A549 treated with dexamethasone at 1 μM for 4 hours (cell line): ENCODE measurements at places on chromosomes 7 and 10. TPM values are rescaled to one million over a fixed set of nuclear protein-coding genes. Genes with fewer than 3 reads are reported as not detected.

Gene CCDC126
- 3.0 to 4.2 TPM (median 3.6 TPM) in 5 replicates for total RNA-seq

Gene ANXA11
- 181 to 239 TPM (median 229 TPM) in 5 replicates for total RNA-seq

Gene GIMAP8
- not detected in 5 replicates for total RNA-seq

Gene ABCC2
- total RNA-seq, result 85.6 to 114 TPM (median 103 TPM) in 5 replicates

Gene RAB18
- 76.2 to 96.6 TPM (median 86.4 TPM) in 5 replicates for total RNA-seq

Gene FGFR2
- 0.25 to 0.81 TPM (median 0.34 TPM) in 5 replicates for total RNA-seq

Gene GTPBP10
- total RNA-seq, result 24.3 to 30.4 TPM (median 27.4 TPM) in 5 replicates

Gene ZNF32
- 12.4 to 17.0 TPM (median 15.6 TPM) in 5 replicates for total RNA-seq

Gene ATG9B
- 0.39 to 0.69 TPM (median 0.61 TPM) in 5 replicates for total RNA-seq

Gene SPDYE11
- not detected in 5 replicates for total RNA-seq

Gene KLF14
- total RNA-seq, result 0.02 to 0.05 TPM in 2 of 5 replicates, not detected in the others

Gene AKR1D1
- 0.04 to 0.08 TPM (median 0.06 TPM) in 3 of 5 replicates, not detected in the others for total RNA-seq

Gene AKR1B15
- 32.2 to 43.4 TPM (median 40.3 TPM) in 5 replicates for total RNA-seq

Gene NUTM2E
- total RNA-seq, result 0.26 to 0.48 TPM (median 0.40 TPM) in 5 replicates

Gene GSDME
- total RNA-seq, result 41.3 to 56.9 TPM (median 48.2 TPM) in 5 replicates

Gene ADAMTS14
- total RNA-seq, result 0.11 to 0.22 TPM (median 0.16 TPM) in 5 replicates

Gene SMKR1
- total RNA-seq, result 7.6 to 10.0 TPM (median 7.9 TPM) in 5 replicates

Gene SLC25A40
- total RNA-seq, result 4.4 to 8.5 TPM (median 7.3 TPM) in 5 replicates

Gene CYP26C1
- total RNA-seq, result 0.02 TPM in 1 of 5 replicates, not detected in the others

Gene PLXDC2
- total RNA-seq, result 0.01 to 0.04 TPM (median 0.03 TPM) in 4 of 5 replicates, not detected in the other

Gene C7orf57
- total RNA-seq, result 0.27 to 0.35 TPM (median 0.27 TPM) in 5 replicates

Gene TRIM50
- not detected in 5 replicates for total RNA-seq

Gene CYP2C8
- not detected in 5 replicates for total RNA-seq

Gene CYP51A1
- 47.8 to 55.6 TPM (median 48.9 TPM) in 5 replicates for total RNA-seq

Gene MNX1
- 2.8 to 4.8 TPM (median 4.2 TPM) in 5 replicates for total RNA-seq

Gene LIPJ
- total RNA-seq, result not detected in 5 replicates

Gene MBLAC1
- total RNA-seq, result 1.8 to 2.7 TPM (median 2.5 TPM) in 5 replicates

Gene TEX36
- not detected in 5 replicates for total RNA-seq

Gene RASA4B
- total RNA-seq, result 0.70 to 2.3 TPM (median 2.0 TPM) in 5 replicates

Gene NKX2-3
- 0.05 TPM in 2 of 5 replicates, not detected in the others for total RNA-seq

Gene RINT1
- 12.6 to 15.6 TPM (median 14.5 TPM) in 5 replicates for total RNA-seq

Gene AKR1C4
- 0.14 to 0.40 TPM (median 0.25 TPM) in 5 replicates for total RNA-seq

Gene EPO
- 0.06 TPM in 1 of 5 replicates, not detected in the others for total RNA-seq

Gene SLC37A3
- total RNA-seq, result 24.0 to 30.5 TPM (median 27.2 TPM) in 5 replicates

Gene LANCL2
- total RNA-seq, result 12.1 to 16.8 TPM (median 13.6 TPM) in 5 replicates

Gene C7orf33
- not detected in 5 replicates for total RNA-seq

Gene OR6B1
- not detected in 5 replicates for total RNA-seq

Gene OR13A1
- total RNA-seq, result 0.04 to 0.05 TPM in 2 of 5 replicates, not detected in the others

Gene HPS6
- 26.7 to 37.1 TPM (median 32.9 TPM) in 5 replicates for total RNA-seq

Gene TMEM270
- 0.11 to 0.25 TPM (median 0.21 TPM) in 5 replicates for total RNA-seq

Gene HTRA1
- 50.2 to 65.4 TPM (median 53.2 TPM) in 5 replicates for total RNA-seq

Gene SLC18A2
- 0.02 to 0.04 TPM in 2 of 5 replicates, not detected in the others for total RNA-seq

Gene ENTPD7
- 7.4 to 12.0 TPM (median 10.6 TPM) in 5 replicates for total RNA-seq

Gene VGF
- total RNA-seq, result 9.7 to 28.7 TPM (median 20.3 TPM) in 5 replicates

Gene DLG5
- 30.5 to 46.8 TPM (median 43.4 TPM) in 5 replicates for total RNA-seq

Gene NSUN5
- 53.4 to 63.0 TPM (median 61.8 TPM) in 5 replicates for total RNA-seq

Gene TLX1
- 0.04 TPM in 1 of 5 replicates, not detected in the others for total RNA-seq

Gene PLXNA4
- 0.37 to 0.53 TPM (median 0.50 TPM) in 5 replicates for total RNA-seq

Gene ASL
- total RNA-seq, result 17.8 to 24.0 TPM (median 21.8 TPM) in 5 replicates

Gene CPA2
- 0.09 to 0.21 TPM (median 0.15 TPM) in 3 of 5 replicates, not detected in the others for total RNA-seq

Gene PAPOLB
- total RNA-seq, result not detected in 5 replicates

Gene SFMBT2
- total RNA-seq, result 5.4 to 8.8 TPM (median 7.8 TPM) in 5 replicates

Gene RBM20
- total RNA-seq, result 3.6 to 4.9 TPM (median 4.0 TPM) in 5 replicates
